ENCODE measurements at places on chromosomes 2 and 18. TPM values are rescaled to one million over a fixed set of nuclear protein-coding genes. Genes with fewer than 3 reads are reported as not detected.

GRCh38 chr2:128301501-128301966 is 17.1 kb downstream of the HS6ST1 start:
- DNase-seq = peak; percentile 88

ERICH2 gene
- not detected for total RNA-seq

- DNase-seq = peak; percentile 70
Measured at GRCh38 chr2:55097461-55098410, 47.5 kb upstream of the RTN4 start.

CDH19 gene
- not detected for total RNA-seq

DNA sequence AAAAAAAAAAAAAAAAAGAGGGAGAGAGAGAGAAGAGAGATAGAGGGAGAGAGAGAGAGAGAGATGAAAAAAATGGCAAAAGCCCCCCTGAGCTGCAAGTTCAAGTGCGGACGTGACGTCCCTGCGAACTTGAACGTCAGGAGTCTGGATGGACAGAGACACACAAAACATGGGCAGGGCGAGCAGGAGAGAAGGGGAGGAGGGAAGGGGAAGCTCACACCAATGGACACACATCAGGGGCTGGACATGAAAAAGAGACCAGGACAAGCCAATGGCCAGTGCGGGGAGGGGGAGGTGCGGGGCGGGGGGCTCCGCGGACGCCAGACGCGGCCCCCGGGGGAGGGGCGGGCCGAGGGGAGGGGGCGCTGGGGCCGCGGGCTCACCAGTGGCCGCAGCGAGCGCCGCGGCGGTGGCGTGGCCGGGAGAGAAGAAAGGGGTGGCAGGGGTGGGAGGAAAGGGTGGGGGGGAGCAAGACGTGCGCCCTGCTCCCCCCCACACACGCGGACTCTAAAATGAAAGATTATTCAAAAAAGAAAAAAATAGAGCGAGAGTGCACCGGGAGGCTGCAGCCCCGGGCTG is at the start of gene BCL11A:
TSS of gene BCL11A (minus strand) at position 160 of the 579 bp plus-strand sequence. CDS start 384 bp downstream, outside the sequence.
- peak; percentile 46 for DNase-seq

CCDC141 gene
- 3.7 TPM for total RNA-seq

GRCh38 chr2:97781981-97782380 is 68.6 kb downstream of the ZAP70 start:
- DNase-seq = no peak

MAPK4 gene
- not detected for total RNA-seq

- DNase-seq = no peak
Measured at GRCh38 chr18:31563778-31564177, 27.9 kb upstream of the TTR start.

CNGA3 gene
- total RNA-seq = 0.58 TPM

GAD1 gene
- 0.29 TPM for total RNA-seq

DNA sequence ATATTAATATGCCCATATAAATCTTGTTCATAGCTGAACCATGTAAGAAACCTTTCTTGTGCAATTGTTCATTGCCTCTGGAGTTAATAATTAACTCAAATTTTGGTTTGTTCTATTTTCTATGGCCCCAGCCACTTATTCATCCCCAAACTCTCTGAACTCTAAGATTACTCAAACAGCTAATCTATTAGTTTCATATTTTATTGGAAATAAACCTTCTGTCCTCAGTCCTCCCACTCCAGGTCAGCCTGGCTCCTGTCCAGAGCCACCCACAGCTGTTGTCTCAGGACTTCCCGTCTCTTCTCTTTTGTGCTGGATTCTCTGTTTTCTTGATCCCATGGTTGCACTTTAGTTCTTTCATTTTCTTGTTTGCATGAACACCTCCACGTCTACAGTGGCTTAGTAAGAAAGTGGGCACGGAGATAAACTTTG is 4.4 kb upstream of the RNF103 start:
- DNase-seq = peak; percentile 52

DNA sequence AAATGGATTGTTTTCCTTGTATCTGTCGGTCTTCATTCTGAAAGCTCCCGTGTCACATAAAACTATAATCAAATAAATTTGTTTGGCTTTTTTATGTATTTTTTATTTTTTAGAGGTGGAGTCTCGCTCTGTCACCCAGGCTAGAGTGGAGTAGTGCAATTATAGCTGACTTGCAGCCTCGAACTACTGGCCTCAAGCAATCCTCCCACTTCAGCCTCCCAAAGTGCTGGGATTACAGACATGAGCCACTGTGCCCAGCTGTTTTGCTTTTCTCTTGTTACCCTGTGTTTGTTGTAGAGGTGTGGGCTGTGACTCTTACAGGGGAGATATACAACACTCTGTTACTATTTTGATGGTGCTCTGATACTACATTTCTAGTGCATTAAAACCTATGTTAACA is 2.2 kb downstream of the GALM start:
- no peak for DNase-seq

GRCh38 chr2:176873403-176873802 is 339.2 kb upstream of the HNRNPA3 start:
- DNase-seq = no peak

DPYSL5 gene
- not detected for total RNA-seq

DNA sequence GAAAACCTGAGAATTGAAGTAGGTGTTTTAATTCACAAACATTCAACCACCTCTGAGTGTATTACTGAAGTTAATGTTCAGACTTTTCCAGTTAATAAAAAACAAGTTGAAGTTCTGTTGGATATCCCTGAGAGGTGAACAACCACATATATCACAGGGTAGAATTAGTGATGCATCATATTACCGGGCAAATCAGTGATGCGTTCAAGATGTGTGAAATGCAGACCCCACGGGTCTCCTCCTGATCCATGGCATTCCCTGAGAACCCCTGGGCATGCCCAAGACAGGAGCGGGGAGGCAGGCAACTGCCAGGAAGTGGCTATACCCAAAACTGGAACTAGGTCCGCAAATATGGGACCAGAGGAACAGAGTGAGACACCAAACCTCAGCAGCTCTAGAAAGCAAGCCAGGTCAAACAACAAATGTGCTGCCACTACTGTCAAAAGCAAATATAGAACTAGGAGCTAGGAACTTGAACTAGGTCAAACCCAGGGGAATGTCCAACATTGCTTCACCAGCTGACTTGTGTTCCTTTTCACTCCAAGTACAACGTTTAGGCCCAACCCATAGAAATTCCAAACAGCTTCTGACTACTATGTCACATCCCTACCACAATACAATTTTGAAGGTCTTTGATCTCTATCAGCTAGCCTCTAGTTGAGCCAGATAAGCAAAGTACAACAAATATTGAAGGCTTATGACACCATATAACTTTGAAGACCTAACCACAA is 20.2 kb downstream of the PSTPIP2 start:
- DNase-seq = peak; percentile 79

DNA sequence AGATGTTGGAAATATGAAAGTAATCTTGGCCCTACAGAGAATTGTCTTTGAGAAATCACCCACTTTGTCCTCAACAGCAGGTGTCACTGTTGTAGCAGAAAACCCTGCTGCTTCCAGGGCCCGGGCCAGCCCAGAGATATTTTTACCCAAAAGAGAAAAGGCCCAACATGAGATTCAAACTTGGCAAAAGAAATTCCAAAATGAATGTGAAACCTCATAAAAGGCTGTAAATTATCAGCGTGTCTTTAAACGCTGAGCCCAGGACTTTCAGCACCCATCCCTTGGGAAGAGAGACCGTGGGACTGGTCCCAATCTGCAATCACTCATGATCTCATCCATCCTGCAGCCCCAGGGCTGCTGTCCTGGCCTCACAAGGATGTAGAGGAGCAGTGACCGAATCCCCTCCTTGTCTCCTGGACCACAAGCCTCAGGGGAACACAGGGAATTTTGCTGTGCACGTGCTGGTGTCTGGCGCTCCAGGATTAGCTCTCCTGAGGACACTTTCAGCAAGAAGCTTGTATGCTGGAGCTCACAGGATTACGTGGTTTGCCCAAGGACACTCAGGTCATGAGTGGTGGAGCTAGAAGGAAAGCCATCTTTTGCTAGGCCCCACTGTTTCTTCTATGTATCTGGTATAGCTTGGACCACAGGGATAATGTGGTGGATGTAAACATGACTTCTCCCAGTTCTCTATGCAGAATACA is 202.1 kb downstream of the RNF144A start:
- no peak for DNase-seq

DNA sequence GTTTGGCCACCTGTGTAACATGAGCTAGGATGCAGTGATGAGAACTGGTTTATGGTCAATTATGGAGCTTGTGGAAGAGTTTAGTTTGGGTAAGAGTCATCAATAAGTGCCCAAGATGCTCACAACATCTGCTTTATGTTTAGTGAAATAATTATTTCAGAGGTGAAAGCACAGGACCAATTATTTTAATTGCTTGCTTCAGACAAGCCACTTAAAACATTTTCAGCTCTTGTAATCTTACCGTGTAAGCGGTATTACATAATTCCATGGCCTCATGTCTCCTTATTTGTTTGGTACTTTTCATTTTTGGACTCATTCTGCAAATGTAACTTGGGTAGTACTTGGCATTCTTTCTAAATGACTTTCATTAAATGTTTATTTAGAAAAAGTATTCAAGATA is 5.4 kb downstream of the B3GNT2 start:
- no peak for DNase-seq

DNA sequence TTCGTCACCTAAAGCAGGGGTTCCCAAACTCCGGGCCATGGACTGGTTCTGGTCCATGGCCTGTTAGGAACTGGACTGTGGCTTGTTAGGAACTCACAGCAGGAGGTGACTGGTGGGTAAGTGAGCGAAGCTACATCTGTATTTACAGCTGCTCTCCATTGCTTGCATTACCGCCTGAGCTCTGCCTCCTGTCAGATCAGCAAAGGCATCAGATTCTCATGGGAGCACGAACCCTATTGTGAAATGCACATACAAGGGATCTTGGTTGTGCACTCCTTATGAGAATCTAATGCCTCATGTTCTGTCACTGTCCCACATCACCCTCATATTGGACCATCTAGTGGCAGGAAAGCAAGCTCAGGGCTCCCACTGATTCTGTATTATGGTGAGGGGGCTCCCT is 217.0 kb downstream of the ZFP36L2 start:
- peak; percentile 9 for DNase-seq

CYP27A1 gene
- total RNA-seq = 6.1 TPM

HTR2B gene
- 0.52 TPM for total RNA-seq

ANKRD30BL gene
- not detected for total RNA-seq

C2orf78 gene
- total RNA-seq = not detected

- peak; percentile 61 for DNase-seq
Measured at GRCh38 chr2:46379213-46380037, 82.2 kb downstream of the EPAS1 start.

MSTN gene
- total RNA-seq = 6.8 TPM

- DNase-seq = peak; percentile 92
Measured at GRCh38 chr2:192146069-192147015, 48.4 kb downstream of the TMEFF2 start.

DNA sequence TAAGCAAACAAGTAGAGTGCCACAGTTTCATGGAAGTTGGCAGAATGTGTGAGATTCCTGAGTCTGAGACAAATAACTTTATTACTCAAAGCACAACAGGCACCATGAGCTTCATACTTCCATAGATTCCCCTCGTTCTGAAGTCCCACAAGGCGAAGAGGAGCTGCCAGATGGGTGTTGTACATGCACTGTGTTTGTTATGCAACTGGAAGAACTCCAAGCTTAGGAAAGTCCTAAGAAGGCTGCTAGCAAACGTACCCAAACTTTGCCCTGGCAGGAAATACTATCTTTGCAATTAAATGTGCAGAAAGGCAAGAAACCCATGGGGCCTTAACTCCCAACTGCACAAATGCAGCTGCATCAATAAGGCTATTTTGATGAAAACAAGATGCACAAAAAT is 1.6 kb upstream of the GCA start:
- DNase-seq = no peak

GRCh38 chr18:75223687-75224347 is 13.2 kb downstream of the TSHZ1 start:
- peak; percentile 60 for DNase-seq

OSGEPL1 gene
- 11.4 TPM for total RNA-seq

SERPINB11 gene
- total RNA-seq = not detected

OR6B2 gene
- total RNA-seq = not detected

GRCh38 chr18:56451188-56451587 is 187.2 kb downstream of the TXNL1 start:
- no peak for DNase-seq

ANKRD29 gene
- total RNA-seq = 5.8 TPM

DNA sequence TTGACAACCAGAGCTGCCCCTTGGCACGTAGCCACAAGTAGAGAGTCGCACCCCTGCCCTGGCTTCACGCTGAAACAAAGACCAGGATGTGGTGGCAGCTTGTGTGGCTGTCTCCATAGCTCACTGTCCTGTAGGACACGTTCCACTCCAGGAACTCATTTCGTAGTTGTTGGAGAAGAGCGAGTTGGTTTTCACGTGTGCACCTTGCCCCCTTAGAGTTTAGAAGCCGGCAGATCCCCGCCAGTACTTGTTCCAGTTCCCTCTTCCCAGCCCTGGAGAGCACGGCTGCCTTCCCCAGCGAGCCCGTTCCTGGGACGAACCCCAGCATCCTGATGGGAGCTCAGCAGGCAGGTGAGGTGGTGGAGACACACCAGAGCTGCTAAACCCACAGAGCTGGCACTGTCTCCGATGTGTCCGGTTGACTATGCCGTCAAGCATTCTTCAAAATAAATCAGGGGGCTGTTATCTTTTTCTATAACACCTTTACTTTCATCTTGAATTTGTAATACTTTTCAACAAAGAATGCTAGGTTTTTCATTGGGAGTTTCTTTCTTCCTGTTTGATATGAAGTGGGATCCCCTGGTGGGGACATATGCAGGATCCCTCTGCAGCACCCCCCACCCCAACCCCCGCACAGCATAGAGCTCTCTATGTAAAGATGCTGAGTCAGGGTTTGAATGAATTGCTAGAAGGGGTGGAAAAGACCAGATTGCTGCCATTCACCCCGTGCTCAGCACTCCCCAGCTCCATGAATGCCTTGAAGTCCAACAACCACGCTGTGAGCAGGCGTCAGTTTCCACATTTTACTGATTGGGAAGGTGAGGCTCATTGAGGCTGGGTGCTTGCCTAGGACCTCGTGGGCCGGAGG is 44.5 kb downstream of the GREB1 start:
- no peak for DNase-seq

MAB21L4 gene
- not detected for total RNA-seq

SESTD1 gene
- total RNA-seq = 5.5 TPM

- peak; percentile 79 for DNase-seq
Measured at GRCh38 chr18:10015941-10016819, 102.4 kb downstream of the VAPA start.

DDX18 gene
- 66.9 TPM for total RNA-seq

DNA sequence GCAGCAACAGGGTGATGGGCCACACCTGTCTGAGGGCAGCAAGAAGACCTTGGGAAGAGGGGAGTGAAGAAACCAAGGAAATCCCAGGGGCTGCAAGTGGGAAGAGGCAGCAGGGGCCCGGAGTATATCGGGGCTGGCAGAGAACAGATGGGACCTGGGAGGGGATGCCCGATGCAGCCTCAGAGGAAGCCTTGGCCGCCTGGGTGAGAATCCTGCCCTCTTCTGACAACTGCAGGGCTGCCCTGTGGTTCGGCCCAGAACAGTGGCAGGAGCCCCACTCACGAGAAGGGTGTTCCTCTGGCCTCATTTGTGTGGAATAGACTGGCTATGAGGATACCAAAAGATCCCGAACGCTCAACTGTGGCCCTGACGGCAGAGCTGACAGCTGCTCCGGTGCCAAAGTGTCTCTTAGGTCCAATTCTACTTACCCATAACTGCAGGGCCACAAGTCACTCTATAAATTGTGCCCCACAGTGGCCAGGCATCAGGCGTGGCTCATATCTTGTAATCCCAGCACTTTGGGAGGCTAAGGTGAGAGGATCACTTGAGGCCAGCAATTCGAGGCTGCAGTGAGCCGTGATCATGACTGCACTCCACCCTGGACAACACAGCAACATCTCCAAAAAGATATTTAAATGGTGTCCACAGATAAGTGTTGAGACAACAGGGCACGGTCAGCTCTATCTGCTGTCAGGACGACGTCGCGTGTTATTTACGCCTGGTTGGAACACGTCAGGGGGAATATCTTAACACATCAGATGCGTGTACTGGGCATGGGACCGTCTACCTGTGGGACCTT is 23.6 kb upstream of the ID2 start:
- DNase-seq = no peak

Data from LHCN-M2 (cell line).